ENCODE measurements at places on chromosomes 6 and 20.

GRCh38 chr6:87483929-87484328, 11.2 kb downstream of the SLC35A1 start:
- DNase-seq, result no peak

DNA sequence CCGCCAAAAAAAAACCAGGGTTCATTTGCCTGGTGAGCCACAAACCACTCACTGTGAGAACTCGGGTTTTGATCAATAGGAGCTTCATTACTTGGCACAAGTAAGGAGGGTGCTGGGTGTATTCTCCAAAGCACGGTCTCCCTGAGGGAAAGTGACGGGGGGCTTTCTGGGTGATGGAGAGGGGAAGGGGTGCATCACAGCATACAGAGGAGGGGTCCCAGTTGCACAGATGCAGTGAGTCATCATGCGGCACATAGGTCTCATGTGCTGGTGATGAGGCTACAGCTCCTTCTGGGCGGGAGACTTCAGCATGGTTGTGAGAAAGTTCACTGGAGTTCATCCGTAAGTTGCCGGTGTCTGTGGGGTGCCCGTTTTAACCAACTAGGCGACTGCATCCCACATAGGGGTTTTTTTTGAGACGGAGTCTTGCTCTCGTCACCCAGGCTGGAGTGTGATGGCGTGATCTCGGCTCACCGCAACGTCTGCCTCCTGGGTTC, 36.2 kb downstream of the SUN5 start:
- peak; percentile 80 for DNase-seq

DNA sequence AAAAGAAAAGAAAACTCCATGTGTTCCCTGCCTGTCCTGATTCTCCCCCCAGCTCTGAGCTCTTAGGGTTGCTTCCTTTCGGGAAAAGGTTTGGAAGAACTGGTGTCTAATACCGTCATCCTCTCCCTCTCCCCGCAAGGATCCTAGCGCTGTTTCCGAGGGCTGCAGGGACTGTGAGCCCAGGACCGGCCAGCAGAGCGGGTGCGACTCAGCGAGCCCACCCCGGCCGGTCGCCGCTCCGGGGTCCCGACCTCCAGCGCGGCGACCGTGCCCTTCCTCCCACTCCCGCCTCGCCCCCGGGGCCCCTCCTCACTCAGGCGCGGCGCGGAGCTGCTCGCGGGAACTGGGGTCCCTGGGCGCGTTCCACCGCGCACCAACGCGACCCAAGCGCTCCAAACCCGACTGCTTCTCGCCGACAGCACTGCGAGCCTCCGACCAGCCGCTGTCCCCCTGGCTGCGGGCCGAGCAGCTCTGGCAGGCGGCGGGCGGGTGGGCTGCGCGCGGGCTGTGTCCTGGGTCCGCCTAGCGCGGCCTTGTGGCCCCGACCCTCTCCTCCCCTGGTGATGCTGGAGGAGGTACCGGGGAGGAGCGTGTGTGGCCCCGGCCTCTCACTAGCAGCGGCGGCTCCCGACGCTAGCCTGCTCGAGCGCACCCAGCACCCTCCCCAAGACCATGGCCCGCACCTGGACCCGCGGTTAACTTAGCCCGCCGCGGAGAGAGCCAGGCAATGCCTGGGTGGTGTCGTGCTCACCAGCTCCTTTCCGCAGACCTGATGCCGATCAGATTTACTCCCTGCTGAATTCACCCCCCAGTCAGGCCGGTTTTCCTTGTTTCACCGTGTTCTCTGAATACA, at the start of gene PLA2G7:
PLA2G7 (minus strand) TSS at position 509 of the 853 bp plus-strand sequence. CDS start 12,484 bp downstream, outside the sequence.
- no peak for DNase-seq

GRCh38 chr6:164286011-164286410, 871.5 kb downstream of the QKI start:
- DNase-seq, result no peak

DNA sequence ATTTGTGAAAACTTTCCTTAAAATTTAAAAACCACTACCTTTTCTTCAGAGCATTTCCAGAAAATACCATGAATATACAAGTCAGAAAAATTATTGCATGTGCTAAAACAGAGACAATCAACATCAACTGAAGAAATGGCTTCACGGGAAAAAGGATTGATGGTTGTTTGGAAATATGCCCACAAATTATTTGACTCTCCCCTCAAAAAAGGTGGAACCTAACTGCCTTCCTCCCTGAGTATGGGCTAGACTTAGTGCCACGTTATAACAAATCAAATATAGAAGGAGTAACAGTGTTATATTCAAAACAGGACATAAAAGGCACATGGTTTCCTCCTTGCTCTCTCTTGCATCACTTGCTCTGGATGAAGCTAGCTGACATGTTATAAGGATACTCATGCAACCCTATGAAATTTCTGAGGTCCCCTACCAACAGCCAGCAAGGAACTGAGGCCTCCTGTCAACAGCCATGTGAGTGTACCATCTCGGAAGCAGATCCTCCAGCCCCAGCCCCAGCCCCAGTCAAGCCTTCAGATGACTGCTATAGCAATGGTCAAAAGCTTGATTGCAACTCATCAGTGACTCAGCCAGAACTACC, 8.4 kb downstream of the BTBD9 start:
- DNase-seq, result no peak

- no peak for DNase-seq
Measured at GRCh38 chr6:155341130-155341828, 27.0 kb upstream of the TFB1M start.

DNA sequence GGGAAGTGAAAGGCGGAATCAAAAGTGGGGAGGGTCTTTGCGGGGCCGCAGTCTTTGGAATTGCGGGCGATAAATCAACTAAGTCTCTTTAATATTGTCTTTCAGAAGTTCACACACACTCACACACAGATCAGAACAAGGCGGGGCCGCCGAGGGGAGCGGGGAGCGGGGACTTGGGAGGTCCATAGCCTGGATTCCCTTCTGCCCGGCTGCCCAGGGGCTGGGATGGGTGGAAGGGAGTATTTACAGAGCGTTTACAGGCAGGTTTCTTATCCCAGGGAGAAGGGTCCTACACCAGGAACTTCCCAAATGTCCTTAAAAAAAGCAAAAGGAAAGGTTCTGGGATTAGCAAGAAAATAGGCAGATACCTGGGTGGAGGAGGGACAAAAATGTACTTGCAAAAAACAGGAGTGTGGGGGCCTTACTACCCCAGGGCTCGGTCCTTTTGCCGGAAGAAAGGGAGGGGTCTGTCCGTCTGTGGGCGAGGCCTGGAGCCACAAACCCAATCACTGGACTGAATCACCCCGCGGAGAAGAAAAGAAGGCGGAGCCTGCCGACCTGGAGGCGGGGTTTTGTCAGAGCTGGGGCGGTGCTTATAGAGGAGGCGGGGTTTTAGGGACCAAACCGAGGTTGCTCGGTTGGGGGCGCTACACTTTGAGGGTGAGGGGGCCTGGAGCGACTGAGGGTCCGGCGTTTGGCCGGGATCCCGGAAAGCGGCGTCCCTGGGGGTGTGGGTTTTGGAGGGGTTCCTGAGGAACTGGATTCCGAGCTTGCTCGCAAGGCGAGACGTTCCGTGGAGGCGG, 3.2 kb downstream of the PRRT1 start:
- peak; percentile 89 for DNase-seq

- DNase-seq, result no peak
Measured at GRCh38 chr6:113907102-113907815, 50.1 kb downstream of the MARCKS start.

GRCh38 chr6:121573481-121573880, 138.0 kb downstream of the GJA1 start:
- no peak for DNase-seq

GRCh38 chr6:2764610-2765165, 505 bp upstream of the WRNIP1 start:
- no peak for DNase-seq

Measured in activated CD8-positive, alpha-beta memory T cell treated with anti-CD3 and anti-CD28 coated beads for 24 hours (primary cell).